Neuronal stem cell (in vitro differentiated cells): ENCODE measurements at places on chromosomes 6 and 20.

GRCh38 chr6:28330041-28330440 is 5.9 kb downstream of the ZSCAN31 start:
- DNase-seq, result no peak

DNA sequence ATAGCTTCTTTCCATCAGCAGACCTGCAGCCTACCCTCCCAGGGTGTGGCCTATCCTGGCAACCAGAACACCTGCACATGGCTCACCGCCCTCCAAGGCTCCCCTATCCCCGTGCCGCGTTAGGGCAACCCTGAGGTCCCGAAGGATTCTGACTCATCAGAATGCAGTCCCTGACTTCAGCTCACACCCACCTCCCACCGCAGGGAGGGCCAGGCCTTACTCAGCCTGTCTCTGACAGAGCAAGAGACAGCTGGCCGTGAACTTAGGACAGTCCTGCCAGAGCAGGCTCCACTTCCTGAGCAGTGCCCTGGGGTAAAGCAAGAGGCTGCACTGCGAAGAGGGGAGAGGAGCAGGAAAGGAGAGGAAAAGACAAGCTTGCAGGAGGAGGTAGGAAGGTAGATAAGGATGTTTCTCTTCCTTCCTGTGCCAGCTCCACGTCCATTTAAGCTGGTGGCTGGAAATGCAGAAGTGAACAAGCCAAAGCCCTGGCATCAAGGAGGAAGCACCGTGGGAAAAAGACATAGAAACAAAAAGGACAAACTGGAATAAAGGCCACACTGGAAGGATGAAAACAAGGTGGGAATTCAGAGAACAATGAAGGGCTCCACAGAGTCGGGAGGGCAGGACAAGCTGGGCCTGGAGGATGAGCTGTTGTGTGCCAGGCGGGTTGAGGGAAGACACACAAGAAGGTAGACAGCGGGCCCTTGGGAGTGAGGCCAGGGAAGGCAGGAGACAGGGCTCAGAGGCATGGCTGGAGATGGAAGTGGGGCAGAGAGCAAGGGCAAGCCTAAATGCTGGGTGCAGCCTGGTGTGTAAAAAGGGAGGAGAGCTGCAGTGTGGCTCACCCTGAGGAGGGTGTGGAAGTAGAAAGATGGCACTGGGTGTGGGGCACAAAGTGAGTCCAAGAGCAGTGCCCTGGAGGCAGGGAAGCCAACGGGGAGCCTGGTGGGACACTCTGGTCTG is 102.7 kb downstream of the SLC23A2 start:
- no peak for DNase-seq

DNA sequence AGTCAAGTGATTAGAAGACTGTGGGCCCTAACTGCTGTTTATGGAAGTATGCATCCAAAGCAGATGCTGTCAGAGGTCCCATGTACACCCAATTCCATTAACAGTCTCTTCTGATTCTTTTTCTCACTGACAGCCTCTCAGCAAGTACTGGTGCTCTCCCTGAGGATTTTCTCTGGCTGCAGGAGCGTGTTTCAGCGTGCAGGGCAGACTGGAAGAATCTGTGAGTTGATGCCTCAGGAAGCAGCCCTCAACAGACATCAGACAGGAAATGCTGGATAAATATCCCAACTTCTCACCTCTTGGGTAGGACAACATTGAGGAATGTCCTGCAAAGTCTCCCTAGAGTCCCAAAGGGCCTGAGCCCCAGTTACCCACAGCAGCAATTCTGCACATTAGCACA is 40.8 kb downstream of the ANKEF1 start:
- DNase-seq, result no peak

DNA sequence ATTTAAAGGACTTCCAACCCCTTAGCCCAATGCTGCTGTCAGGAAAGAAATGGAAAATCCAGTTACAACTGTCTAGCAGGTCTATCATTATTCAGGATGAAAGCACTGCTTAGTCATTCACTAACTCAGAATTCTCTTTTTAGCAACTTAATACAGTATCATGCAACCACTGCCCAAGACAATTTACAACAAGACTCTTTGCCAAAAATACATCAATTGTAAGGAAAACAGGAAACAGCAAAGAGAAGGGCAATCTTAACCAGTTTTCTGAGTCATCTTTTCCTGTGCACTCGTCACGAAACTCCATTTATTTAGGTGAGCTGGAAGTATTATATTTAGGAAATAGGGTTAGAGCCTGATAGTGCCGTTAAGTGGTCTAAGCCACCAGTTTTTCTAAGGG is 1197.7 kb upstream of the CITED2 start:
- DNase-seq, result no peak

- DNase-seq, result no peak
Measured at GRCh38 chr6:39111280-39111679, 3.7 kb downstream of the SAYSD1 start.

- no peak for DNase-seq
Measured at GRCh38 chr20:44743916-44744655, 1.6 kb upstream of the KCNK15 start.

- no peak for DNase-seq
Measured at GRCh38 chr6:4179960-4180651, 44.7 kb upstream of the ECI2 start.

- DNase-seq, result no peak
Measured at GRCh38 chr6:163457637-163458561, 43.4 kb downstream of the QKI start.

DNA sequence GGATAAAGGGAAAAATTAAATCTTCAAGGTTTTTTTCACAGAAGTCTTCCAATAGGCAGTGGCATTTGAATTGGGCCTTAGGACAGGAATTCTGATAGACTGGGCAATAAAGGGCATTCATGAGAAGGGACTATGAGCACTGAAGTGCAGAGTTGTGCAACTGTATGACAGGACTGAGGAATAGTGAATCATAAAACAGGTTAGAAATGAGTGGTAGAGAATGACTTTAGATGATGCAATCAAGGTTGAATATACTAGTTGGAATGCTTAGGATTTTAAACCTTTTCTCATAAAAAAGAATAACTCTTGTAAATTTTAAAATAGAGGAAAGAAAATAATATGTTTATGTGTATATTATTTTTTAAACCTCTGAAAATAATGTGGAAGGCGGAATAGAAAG is 944.7 kb downstream of the PHF3 start:
- no peak for DNase-seq

- DNase-seq, result no peak
Measured at GRCh38 chr6:28929887-28930620, 6.3 kb upstream of the TRIM27 start.

GRCh38 chr20:20887593-20888265 is 175.3 kb upstream of the RALGAPA2 start:
- peak; percentile 83 for DNase-seq

- DNase-seq, result no peak
Measured at GRCh38 chr20:61868466-61869090, 197.1 kb downstream of the TAF4 start.

DNA sequence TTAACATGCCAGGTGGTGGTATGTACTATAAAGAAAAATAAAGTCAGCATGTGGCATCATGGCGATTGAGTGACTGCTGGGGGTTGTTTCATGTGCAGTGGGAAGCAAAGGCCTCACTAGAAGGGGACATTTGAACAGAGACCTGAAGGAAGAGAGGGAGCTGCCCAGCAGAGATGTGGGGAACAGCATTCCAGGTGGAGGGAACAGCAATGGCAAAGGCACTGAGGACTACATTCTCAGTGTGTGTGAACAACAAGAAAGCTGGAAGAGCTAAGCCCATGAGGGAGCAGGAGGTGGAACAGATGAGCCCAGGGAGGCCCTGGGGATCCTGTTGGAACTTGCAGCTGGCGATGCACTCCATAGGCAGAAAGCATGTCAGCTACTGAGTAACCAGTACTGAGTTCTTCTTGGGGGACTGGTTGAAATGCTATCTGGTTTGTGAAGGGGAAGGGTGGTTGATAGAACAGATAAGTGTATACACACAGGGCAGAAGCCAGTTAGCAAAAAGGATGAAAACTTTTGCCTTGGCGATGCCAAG is 29.2 kb downstream of the NOX3 start:
- DNase-seq, result no peak

GRCh38 chr6:43125119-43125518 is 46.0 kb upstream of the SRF start:
- no peak for DNase-seq

DNA sequence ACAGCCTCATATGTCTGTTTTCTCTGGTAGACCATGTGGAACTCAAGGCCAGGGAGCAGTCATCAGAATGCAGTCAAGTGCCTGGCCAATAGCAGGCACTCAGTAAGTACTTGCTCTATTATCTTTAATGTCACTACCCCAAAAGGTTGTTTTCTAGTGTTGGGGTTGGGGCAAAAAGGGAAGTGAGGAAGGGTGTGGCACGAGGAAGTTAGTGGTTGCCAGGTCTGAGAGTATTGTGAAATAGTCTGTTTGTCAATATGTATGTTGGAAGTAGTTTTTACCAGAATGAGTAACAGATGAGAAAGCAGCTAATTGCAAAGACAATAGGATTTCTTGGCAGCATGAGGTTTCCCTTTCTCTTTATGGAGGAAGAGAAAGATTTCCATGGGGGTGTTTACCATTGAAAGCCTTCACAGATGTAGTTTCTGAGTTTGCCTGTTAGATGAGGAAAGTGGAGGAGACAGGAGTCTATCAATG is 59.5 kb upstream of the ARMH2 start:
- DNase-seq, result no peak

GRCh38 chr20:61951695-61952533 is 113.8 kb downstream of the TAF4 start:
- DNase-seq, result peak; percentile 78

GRCh38 chr20:53934421-53935343 is 135.7 kb downstream of the BCAS1 start:
- no peak for DNase-seq

DNA sequence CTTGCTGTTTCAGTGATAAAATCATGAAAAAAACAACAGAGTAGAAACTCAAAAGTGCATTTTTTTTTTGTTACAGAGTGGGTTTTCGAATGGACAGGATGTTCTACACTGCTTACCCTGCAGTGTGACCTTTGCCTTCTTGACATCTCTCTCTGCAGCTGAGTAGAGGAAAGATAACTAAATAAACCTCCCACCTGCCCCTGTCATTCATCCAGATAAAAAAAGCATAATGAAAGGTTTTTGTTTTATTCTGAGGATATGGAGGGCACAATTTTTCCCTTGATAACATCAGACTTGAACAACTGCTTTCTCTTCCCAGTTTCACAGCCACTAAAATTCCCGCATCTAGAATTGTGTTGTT is 193.6 kb upstream of the FOXQ1 start:
- DNase-seq, result no peak

DNA sequence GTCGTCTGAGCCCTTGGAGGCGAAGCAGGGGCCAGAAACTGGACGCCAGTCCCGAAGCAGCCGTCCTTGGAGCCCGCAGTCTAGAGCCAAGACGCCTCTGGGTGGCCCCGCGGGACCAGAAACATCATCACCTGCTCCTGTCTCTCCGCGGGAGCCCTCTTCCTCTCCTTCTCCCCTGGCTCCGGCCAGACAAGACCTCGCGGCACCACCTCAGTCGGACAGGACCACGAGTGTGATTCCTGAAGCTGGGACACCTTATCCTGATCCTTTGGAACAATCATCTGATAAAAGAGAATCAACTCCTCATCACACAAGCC is 416 bp downstream of the RSPH4A start:
- no peak for DNase-seq

GRCh38 chr6:15620611-15621010 is 42.2 kb downstream of the DTNBP1 start:
- no peak for DNase-seq

- DNase-seq, result no peak
Measured at GRCh38 chr6:124633655-124634054, 328.6 kb upstream of the RNF217 start.

DNA sequence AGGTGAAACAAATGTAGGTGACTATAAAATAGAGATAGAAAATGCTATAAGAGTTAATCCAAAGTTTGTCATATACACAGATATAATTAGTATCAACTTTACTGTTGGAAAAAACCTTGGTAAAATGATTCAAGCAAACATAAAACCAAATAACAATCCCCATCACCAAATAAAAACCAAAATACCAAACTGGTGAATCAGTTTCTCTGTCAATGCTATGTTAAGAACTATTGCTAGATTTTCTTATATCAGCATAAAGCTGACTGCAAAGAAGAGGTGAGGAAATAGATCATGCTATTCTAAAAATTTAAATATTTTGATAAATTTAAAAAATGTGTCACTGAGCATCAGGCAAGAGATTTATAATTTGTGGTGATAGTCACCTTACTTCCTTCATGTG is 658.4 kb downstream of the PHF3 start:
- DNase-seq, result no peak

GRCh38 chr20:34461779-34462087 is 54.5 kb upstream of the DYNLRB1 start:
- no peak for DNase-seq

DNA sequence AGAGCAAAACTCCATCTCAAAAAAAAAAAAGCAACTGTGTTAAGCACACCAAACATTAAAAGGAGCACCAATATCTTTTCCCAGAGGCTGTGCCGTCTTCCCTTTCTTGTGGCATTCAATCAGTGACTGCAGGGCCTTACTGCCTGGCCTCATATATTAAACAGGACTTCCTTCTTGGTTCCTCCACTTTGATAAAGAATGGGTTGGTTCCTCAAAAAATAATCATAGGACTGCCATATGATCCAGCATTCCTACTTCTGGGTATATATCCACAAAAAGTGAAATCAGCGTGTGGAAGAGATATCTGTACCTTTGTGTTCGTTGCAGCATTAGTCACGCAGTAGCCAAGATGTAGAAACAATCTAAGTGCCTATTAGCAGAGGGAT is 40.3 kb upstream of the GFOD1 start:
- DNase-seq, result no peak

DNA sequence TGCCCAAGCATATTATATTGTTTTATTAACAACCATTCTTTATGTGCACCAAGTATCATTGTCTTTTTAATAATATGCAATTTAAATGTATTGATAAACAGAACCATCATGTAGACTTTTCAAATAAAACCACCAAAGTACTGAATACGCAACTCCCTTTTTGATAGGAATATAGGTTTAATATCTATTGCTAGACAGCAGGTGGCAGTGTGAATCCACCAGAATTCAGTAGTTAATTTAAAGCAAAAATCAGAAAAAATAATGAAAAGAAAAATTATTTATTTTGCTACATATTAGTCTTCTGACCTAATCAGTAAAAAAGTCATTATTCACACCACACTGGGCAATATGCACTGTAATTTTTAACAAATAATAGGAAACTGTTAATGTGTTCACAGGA is 143.7 kb downstream of the KLHL32 start:
- DNase-seq, result peak; percentile 11

- peak; percentile 51 for DNase-seq
Measured at GRCh38 chr6:79949233-79949632, 1.9 kb upstream of the ELOVL4 start.

DNA sequence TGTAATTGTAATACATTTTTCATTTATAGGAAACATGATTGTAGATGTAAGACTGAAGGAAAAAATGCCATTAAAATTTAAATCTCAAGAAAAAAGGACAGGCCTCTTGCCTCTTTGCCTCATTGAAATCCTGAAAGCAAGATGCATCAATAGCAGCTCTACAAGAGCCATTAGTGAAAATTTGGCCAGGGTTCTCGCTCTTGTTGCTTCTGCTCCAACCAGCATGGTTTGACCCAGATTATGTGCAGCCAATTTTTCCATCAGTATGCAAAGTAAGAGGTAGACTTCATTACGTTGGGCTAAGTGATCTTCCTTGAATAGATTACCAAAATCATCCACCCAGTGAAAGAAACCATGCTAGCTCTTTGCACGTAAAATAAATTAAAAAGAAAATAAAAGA is 106.6 kb downstream of the SGK1 start:
- DNase-seq, result no peak
